ENCODE measurements at places on chromosomes 3 and 15.
A peak's percentile ranks its signal among the peaks of the same experiment; 100 is the strongest.

- no peak for DNase-seq
These were observed 108.8 kb downstream of the XXYLT1 start for GRCh38 chr3:195162033-195162669.

DNA sequence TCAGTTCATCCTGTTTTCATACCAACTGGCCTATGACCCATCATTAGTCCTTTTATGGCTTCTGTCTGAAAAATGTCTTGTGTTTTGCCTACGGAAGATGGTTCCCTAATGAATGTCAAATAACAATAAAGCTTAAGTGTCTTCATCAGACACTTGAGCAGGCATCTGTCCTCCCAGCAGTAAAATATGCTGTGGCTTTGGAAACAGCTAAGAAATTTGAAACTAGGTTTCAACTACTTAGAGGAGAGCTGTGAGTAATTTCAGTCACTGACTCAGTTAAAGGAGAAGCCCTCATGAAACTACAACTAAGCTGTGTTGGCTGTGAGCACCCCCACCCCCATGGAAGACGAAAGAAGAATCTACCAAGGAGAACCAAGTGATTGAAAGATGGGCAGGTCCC, 409.4 kb upstream of the PPP2R3A start:
- DNase-seq, result no peak

- DNase-seq, result no peak
These were observed 150.3 kb downstream of the PLCL2 start for GRCh38 chr3:17035033-17035432.

GRCh38 chr3:168925568-168925967, 737.9 kb downstream of the MECOM start:
- DNase-seq, result no peak

DNA sequence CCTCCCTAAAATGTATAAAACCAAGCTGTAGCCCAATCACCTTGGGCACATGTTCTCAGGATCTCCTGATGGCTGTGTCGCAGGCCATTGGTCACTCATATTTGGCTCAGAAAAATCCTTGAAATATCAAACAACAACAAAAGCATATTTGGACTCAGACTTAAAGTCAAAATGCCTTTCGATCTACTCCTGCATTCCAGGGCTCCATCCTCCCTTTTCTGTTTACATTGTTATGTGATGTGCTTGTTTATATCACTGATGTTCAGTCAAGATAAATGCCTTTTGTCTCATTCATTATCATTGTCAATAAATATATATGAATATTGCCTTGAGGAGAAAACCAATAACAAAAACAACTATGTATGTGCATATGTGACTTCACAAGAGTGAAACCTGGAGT, 31.7 kb downstream of the HGD start:
- DNase-seq, result peak; percentile 68

DNA sequence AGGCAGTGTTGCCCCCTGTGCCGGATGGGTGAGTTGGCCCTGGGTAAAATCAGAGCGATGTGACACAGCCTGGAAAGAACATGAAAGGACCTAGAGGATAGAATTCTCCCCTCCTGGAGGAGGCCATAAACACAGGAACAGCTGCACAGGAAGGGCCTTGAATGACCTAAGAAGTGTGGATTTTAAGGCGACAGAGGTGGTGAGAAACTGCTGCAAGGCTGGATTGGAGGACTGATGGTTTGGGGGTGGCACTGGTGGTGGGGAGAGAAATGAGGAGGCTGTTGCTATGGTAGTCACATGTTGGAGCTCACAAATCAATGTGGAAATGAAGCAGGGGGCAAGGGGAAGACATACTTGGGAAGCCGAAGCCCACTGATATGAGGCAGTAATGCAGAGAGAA, 13.8 kb downstream of the XIRP1 start:
- DNase-seq, result peak; percentile 35

DNA sequence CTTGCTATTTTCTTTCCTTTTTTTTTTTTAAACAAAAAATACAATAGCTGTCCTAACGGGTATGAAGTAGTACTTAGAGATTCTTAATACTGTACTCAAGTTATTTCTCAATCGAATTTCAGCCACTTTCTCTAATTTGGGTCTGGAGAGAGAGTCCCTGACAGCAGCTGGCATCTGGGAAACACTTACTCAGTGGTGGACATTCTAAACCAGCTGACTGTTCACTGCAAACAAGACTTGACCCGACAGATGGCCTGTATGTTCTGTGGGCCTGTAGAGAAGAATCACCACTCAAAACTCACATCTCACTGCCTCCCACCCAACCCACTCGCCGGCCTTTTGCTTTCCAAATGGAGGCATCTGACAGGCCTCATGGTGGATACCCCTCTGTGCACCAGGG, 199.6 kb downstream of the ATP10A start:
- DNase-seq, result no peak

DNA sequence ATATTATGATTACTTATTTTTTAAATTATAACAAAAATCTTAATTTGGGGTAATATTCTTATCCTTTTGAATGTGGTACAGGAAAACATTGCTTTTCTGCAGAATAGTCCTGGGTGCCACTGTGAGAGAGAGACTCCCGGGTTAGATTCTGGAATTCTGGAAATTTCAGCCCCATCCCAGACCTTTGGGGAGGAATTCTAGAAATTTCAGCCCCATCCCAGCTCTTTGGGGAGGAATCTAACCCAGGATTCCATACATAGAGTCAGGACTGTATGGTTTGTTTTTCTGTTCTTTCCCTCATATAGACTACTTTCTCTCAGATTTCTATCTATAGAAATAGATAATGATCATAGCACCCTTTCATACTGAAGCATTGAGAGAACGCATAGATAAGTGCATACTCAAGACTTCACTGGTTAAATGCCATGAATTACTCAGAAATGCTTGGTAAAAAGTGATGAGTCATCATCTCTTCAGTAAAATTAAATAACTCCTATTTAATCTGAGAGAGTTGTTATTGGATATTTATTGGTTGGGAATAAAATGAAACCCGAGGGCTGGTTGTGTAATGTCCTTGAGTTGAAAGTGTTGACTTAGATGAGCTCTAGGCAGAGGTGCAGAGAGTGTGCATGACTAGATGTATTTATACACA, 8.3 kb downstream of the EIF2AK4 start:
- DNase-seq, result peak; percentile 76

- peak; percentile 73 for DNase-seq
These were observed 25.6 kb downstream of the HACD2 start for GRCh38 chr3:123559040-123559861.

DNA sequence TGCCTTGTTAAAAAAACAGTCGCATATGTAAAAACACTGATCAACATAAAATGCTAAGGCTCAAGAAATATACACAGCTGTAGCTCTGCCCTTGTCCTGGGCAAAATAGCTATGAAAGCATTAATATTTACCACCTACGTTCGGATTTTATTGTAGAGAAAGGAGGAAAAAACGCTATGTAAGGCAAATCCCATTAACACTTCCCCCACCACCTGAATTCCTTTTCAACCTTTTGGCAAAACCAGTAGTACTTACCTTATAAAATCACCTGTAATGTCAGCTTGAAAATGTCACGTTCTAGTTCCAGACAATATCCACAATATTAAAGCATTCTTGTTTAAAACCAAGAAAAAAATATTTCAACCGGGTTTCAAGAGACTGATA, 3.6 kb downstream of the TRA2B start:
- peak; percentile 29 for DNase-seq

DNA sequence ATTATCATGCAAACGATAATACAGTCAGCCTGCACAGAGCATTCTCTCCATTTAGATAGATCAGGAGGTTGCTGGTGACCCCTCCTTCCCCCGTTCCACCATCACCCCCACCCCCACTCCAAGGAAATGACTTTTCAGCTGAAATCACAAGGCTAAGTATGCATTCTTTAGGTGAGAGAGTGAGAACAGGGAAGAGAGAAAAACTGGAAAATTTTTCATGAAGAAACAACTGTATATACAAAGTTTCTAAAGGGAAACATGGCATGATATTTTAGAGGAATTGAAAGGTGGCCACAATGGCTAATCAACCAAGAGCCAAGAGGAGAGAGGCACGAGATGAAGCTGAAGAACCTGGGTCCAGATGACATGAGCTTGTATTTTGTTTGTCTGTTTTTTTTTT, 22.2 kb downstream of the BCL2A1 start:
- DNase-seq, result no peak

DNA sequence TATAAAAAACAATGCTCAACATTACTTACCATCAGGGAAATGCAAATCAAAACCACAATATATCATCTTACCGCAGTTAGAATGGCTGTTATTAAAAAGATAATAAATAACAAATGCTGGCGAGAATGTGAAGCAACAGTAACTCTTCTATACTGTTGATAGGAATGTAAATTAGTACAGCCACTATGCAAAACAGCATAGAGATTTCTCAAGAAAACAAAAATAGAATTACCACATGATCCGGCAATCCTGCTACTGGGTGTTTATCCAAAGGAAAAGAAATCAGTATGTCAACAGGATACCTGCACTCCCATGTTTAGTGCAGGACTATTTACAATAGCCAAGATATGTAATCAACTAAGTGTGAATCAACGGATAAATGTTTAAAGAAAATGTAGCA, 48.1 kb downstream of the ADAM10 start:
- no peak for DNase-seq

- peak; percentile 2 for DNase-seq
These were observed 6.1 kb downstream of the OR5H15 start for GRCh38 chr3:98172621-98173020.

DNA sequence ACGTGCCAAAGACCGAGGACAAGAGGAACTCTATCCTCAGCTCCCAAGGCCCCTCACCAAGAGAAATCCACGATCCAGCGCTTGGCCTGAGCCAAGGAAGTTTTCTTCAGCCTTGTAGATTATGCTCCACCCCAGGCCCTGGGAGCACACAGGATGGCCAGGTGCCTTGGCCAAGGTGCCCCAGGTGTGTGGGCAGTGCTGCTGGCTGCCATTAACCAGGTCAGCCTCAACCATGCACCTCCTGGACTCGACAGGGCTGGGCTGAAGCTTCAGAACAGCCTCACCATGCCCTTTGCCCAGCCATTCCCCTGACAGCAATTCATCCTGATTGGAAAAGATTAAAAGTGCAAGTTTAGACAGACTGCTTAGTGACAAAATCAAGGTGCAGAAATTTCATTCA, 10.9 kb upstream of the MESP1 start:
- no peak for DNase-seq

- no peak for DNase-seq
These were observed 4.4 kb downstream of the ACAP2 start for GRCh38 chr3:195438371-195438770.

DNA sequence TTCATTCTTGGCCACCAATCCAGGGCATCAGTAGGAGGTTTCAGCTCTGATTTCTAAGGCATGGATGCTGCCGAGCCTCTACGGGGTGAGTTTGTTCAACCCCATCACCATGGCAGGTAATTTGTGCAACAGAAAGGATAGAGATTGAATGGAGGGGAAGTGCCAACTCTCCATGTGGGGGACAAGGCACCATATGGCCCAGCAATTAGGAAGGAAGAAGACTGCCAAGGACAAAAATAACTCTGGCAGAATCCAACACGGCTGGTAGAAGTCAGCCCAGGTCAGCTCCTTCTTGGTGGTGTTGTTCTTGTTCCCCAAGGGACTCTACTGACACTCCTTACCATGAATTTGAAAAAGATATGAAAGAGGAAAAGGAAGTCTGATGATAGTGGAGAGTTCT, 503.9 kb downstream of the MAGI1 start:
- no peak for DNase-seq

DNA sequence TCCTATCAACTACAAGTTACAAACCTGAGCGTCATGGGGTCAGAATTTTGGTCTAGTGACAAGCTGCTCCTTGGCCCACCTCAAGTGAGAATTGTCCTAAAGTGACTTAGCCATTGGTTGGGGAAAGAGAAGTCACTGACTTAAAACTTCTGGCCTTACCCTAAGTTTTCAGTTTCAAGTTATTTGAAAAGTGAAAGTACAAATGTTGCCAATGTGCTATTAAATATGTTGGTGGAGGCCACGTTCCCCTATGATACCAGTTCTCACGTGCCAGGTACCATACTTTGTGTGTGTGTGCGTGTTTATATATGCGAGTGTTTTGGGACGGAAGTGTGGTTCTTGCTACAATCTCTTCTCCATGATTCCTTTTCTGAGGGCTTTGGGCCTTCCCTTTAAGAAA, 22.6 kb upstream of the RASGRP1 start:
- no peak for DNase-seq

DNA sequence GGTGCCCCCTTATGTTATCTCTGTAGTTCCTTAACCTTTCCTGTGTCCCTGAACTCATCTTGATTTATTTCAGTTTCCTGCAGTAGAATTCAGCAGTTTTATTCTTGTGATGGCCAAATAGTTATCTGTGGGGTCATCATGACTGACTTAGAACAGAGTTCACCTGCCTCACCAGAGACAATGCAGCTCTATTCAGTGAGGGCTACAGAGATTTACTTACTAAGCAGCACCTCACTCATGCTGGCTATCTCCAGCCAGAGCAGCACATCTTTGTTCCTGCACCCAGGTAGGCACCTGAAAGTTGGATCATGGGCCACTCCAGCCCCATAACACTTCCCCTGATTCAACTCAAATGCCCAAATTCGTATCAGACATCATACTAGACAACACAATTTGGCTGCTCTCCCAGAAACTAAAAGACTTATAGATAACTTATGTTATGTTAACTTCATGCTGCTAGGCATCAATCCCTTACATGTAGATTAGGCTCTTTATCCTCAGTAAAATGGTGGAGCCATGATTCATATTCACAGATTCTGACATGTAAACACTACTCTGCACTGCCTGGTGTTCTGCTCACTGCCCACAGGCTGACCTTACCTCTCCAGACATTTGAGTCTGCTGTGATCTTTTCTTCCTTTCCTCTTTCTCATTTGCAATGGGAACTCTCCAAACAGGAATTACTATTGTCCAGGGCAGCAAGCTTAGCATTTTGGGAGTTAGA, 9.3 kb upstream of the GOLGB1 start:
- no peak for DNase-seq

DNA sequence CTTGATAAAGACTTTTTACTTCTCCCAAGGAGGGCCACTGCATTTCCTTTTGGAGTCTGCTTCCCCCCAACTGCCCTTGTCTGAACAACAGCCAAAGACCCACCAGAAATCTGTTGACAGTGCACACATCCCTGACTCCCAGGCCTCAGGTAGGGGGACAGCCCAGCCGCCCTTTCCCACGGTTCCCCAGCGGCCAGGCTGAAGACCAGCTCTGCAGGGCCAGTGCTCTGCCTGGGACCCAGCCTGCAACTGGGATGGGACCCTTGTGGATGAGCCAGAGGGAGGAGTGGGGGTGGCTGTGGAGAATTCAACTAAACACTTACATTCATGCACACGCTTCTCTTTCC, 8.1 kb upstream of the PRR23E start:
- no peak for DNase-seq

- no peak for DNase-seq
These were observed 35.8 kb upstream of the THRB start for GRCh38 chr3:24530471-24530870.

- DNase-seq, result peak; percentile 75
These were observed 59.3 kb upstream of the CHMP2B start for GRCh38 chr3:87167628-87168456.

DNA sequence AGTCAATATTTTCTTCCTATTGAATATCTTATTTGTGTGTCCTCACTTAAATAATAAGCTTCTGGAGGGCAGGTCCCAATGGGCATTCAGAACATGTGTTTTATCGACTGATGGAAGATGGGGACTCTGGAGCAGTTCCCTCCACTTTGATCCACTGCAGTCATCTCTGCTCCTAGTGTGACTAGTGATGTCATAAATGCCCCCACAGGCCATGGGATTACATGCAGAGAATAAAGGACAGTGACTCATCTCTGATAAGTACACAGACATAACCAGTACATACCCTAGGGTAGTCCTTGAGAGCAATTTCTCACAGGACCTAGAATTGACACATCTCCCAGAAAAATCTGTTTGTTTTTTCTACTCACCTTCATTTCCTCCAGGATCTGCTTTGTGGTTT, 49.4 kb upstream of the FMN1 start:
- peak; percentile 94 for DNase-seq

GRCh38 chr15:43314171-43314570, 16.2 kb downstream of the LCMT2 start:
- DNase-seq, result peak; percentile 28

All from ELR (cell line).